Osteoblast (primary cell): ENCODE measurements at places on chromosomes 1 and 21. TPM values are rescaled to one million over a fixed set of nuclear protein-coding genes. Genes with fewer than 3 reads are reported as not detected.

SELE gene
- not detected in 2 replicates for total RNA-seq

SLAMF7 gene
- under 0.01 TPM in 1 of 2 replicates, not detected in the other for total RNA-seq

DNA sequence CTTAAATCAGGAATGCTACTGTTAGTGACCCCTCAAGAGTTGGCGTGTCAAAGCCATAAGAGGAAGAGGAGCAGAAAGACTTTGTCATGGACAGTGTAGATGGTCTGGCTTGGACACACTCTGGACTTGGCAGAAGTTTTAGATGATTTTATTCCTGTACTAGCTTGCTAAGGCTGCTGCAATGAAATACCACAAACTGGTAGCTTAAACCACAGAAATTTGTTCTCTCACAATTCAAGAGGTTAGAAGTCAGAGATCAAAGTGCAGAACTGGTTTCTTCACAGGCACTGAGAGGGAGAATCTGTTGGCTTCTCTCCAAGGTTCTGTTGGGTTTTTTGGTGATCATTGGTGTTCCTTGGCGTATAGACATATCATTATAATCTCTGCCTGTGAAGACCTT, 869.8 kb upstream of the B3GALT2 start:
- DNase-seq: no peak

DNA sequence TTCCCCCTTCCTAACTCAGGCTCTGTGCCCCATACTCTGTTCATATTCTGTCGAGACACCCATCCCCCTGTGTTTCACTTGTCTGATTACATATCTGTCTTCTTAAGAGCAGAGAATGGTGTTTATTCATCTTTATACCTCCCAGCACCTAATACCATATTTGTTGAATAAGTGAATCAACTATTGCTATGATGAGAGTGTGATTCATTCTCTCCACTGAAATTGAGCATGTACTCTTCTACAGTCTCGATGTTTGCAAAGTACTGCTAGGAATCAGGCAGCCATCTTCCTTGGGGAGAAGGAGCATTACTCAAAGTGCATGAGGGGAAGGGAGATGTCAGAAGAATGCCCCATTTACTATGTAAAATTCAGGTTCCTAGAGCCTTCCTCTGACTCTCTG, 27.0 kb downstream of the TBX15 start:
- no peak for DNase-seq

- peak; percentile 13 for DNase-seq
Observed at GRCh38 chr1:21546122-21546825, 37.1 kb downstream of the ALPL start.

DNA sequence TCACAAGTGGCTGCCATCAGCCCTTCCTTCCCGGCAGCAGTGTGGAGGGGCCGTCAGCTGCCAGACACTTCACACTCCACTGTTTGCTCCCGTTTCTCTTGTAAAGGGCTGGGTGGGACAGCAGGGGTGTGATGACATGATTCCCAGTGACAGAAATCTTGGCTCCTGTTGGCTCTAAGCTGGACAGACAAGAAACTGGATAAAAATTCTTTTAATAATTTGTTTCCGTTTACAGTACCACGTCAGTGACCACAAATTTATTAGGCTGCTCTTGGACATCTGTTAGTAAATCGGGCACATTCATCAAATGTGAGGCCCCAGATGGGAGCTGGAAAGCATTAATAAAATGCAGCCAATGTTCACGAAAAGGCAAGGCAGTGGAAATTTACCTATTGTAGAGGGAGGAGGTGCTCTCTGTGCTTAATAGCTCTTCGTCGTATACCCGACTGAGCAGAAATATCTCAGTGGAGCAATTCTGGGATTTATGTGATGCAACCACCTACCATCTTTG, 353.7 kb upstream of the GREM2 start:
- no peak for DNase-seq
